ENCODE measurements at places on chromosomes 12 and 14.
A peak's percentile ranks its signal among the peaks of the same experiment; 100 is the strongest.

- no peak for DNase-seq
Observed at GRCh38 chr14:80637756-80638619, 303.6 kb downstream of the CEP128 start.

DNA sequence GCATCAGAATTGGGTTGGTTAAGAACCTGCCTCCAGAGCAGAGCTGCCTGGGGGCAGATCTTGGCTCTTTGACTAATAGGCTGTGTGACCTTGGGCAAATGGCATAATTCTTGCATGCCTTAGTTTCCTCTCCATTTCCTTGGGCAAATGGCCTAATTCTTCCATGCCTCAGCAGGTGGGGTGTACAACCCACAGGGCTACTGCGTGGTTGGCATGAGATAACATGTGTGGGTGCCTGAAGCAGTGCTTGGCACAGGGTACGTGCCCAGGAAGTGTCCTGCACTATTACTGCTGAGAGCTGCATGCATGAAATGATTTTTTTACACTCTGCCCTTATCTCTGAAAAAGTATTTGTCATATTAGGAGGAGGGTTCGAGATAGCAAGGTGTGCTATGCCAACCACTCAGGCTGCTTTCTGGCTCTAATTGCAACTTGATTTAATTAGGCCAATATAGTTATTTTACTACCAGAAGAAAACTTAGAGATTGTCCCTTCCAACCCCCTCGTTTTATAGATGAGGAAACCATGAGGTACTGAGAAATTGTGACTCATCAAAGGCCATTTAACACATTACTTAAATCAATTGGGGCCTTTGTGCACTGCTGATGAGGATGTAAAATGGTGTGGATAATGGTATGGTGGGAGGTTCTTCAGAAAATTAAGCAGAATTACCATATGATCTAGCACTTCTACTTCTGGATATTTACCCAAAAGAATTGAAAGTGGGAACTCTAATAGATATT, 161.6 kb upstream of the HIF1A start:
- DNase-seq, result no peak

DNA sequence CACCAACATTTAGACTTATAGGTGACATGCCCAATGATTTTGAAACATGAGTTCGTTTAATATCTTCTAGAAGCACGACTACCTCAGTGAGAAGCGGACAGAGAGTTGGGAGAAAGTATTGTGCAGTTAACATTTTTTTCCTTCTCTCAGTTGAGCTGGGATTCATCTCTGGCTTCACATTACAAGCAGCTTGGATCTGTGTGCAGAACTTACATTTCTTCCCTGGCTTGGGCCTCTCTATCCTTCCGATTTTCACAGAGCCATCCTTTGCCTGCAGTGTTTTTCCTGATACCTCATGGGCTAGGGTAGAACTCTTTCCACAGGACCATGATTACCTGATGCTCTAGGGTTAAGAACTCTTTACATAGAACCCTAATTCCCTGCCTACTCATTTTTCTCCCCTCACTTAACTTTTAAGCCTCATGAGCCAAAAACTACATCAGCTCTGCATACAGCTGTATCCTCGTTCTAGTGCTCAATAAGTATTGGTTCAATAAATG, 86.5 kb downstream of the FLRT2 start:
- DNase-seq, result no peak

DNA sequence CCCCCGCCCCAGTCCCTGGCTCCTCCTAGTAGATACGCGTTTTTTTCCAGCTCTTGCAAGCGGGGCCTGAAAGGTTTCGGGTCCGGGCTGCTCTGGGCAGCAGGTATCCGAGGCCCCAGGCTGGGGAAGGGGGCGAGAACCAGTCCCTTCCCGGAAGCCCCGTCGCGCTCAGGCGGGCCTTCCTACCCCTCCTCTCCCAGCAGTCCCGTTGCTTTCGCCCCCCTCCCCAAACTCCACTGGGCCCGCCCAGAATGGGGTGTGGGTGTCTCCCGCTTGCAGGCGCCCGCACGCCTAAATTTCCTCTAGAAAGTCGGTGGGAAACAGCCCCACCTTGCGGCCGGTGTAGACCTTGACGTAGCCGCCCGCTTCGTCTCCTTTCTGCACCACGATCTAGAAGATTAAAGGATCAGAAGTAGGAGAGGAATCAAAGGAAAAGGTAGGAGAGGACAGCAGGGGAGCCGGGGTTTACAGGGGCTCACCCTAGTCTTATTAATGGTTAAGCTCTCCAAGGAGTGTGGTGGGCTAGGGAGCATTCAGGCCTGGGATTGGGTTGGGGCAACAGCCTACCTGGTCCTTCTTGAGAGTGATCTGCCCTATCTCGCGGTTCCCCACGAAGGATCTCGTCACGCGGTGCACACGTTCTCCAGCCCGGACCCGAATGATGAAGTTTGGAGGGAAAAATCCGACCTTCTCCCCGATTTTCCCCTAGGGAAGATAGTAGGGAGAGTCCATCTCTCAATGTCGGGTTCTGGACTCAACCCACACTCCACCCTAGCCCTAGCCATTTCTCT, 7.3 kb downstream of the STAC3 start:
- DNase-seq, result peak; percentile 82

GRCh38 chr12:122845865-122846621, 10.8 kb downstream of the HIP1R start:
- DNase-seq, result no peak

GRCh38 chr12:52628111-52628507, 9.8 kb upstream of the KRT73 start:
- DNase-seq, result no peak

- DNase-seq, result no peak
Observed at GRCh38 chr12:76706761-76707160, 57.2 kb upstream of the ZDHHC17 start.

- DNase-seq, result no peak
Observed at GRCh38 chr14:38168416-38168815, 39.3 kb upstream of the SSTR1 start.

GRCh38 chr12:28780096-28780495, 369.0 kb upstream of the FAR2 start:
- no peak for DNase-seq

Data from head of caudate nucleus (tissue), 42 donors.